Cerebellar nuclear complex (tissue), 1 donor: ENCODE measurements at places on chromosomes 13 and 19.
A peak's percentile ranks its signal among the peaks of the same experiment; 100 is the strongest.

- DNase-seq = no peak
Measured at GRCh38 chr19:8089664-8090601, 37.4 kb downstream of the CCL25 start.

GRCh38 chr13:102020611-102021216 lies 381.1 kb downstream of the FGF14 start:
- peak; percentile 12 for DNase-seq

DNA sequence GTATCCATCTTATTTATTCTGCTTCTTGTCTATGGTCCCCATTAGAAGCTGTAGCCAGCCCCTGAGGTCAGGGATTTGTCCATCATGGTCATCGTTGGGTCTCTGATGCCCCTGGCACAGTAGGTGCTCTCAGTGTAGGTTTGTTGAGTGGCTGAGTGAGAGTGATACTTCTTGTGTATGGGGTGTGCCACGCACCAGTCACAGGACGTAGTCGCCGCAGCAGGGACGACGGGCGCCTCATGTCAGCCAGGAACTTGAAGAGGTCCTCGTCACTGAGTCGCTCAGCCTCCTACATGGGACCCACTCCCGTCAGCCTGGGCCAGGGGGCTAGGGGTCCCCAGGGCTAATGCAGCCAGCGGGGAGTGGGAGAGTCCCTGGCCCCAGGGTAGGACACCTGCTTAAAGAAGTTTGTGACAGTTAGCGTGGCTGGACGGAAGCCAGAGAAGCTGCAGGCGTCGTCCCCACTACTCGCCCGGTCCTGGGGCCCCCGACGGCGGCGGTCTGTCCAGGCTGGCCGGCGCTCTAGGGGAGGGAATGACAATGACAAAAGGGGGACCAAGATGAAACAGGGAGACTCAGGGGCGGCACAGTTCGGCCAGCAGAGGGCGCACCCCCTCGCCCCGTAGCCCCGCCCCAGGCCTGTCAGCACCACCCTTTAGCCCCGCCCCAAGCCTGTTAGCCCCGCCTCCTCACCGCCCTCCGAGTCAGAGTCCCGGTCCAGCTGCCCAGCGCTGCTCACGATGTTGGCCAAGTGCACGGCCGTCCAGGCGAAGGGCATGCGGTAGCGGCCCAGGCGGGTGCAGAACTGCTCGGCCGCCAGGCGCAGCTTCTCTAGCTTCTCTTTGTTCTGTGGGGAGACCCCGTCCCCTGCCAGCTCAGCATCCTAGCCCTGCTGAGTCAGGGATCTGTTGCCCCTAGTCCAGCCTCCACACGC lies 3.7 kb downstream of the ANGPTL8 start:
- DNase-seq = no peak

GRCh38 chr13:37011002-37011401 lies 10.4 kb downstream of the EXOSC8 start:
- DNase-seq = no peak

- no peak for DNase-seq
Measured at GRCh38 chr19:34667349-34668076, 9.4 kb downstream of the SCGB2B2 start.

DNA sequence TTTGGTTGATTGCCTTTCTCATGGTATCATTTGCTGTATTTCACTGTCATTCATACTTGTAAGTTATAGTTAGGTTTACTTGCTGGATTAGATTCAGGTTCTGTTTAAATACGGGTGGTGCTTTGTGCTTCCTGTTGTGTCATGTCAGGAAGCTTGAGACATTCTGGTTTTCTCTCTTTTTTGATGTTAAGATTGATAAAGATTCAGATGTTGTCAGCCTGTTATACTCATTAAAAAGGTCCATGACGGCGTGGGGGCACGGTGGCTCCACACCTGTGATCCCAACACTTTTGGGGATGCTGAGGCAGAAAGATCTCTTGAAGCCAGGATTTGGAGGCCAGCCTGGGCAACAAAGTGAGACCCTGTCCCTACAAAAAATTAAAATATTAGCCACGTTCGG lies 45.7 kb downstream of the NAA16 start:
- DNase-seq = no peak

GRCh38 chr19:919199-920050 lies 2.3 kb downstream of the KISS1R start:
- no peak for DNase-seq

- DNase-seq = no peak
Measured at GRCh38 chr13:77416666-77417212, 89.8 kb upstream of the MYCBP2 start.

GRCh38 chr19:41872775-41873647 lies 4.1 kb upstream of the CD79A start:
- DNase-seq = no peak

GRCh38 chr19:29521291-29522075 lies 4.3 kb upstream of the VSTM2B start:
- DNase-seq = no peak

DNA sequence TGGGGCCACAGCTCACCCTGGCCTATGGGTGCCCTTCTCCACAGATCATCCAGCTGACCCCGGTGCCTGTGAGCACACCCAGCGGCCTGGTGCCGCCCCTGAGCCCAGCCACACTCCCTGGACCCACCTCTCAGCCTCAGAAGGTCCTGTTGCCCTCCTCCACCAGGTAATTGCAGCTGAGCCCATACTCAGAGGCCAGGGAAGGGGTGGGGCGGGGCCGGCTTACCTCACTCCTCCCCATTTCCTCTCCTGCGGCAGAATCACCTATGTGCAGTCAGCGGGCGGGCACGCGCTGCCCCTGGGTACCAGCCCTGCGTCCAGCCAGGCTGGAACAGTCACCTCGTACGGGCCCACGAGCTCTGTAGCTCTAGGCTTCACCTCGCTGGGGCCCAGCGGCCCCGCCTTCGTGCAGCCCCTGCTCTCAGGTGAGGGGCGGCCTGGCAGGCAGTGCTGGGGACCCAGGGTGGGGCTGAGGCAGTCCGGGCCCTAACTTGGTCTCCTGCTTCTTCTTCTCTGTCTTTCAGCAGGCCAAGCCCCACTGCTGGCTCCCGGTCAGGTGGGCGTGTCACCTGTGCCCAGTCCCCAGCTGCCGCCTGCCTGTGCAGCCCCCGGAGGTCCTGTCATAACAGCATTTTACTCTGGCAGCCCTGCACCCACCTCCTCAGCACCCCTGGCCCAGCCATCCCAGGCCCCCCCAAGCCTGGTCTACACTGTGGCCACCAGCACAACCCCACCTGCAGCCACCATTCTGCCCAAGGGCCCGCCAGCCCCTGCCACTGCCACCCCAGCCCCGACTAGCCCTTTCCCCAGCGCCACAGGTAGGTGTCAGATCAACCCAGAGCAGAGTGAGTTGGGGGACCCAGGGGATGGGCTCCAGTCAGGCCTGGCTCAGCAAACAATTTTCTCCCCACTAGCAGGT lies 9.6 kb upstream of the PRR19 start:
- DNase-seq = no peak

- DNase-seq = no peak
Measured at GRCh38 chr19:38711726-38712153, 32.5 kb downstream of the CAPN12 start.

DNA sequence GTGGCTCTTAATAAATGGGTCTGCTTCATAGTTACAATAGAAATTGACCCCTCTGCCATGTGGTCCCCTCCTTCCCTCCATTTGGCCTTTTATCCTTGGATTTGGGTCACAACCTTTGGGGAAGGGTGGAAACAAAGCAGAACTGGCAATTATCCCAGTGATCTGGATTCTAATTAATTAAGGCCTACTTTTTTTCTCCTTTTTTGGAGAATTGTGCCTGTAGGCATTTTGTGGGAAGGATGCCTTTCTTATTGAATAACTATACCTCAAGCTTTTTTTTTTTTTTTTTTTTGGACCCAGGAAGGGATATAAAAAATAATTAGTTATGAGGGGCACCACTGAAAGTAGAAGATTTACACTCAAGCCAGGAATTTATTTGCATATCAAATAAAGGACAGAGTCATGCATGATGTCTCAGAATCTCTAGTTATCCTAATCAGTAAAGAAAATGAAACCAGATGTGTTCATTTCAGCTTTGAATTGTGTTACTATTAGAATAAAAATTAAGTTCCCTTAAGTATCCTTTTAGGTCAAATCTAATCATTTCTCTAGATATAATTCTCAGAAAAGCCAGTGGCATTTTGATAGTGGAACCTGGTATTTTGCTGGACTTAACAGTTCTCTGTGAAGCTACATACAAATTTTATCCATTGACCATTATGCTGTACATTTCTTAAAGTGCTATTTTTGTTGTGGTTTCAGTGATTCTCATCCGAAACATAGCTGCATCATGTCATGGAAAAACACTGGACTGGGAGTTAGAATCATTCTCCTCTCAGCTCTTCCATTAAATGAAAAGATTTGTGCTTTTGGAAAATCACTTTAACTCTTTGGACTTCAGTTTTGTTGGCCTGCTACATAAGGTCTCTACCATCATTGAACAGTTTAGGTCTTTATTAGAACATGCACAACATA lies 129.3 kb downstream of the KCNRG start:
- DNase-seq = no peak

- DNase-seq = no peak
Measured at GRCh38 chr19:15123031-15123890, 16.1 kb downstream of the SYDE1 start.

DNA sequence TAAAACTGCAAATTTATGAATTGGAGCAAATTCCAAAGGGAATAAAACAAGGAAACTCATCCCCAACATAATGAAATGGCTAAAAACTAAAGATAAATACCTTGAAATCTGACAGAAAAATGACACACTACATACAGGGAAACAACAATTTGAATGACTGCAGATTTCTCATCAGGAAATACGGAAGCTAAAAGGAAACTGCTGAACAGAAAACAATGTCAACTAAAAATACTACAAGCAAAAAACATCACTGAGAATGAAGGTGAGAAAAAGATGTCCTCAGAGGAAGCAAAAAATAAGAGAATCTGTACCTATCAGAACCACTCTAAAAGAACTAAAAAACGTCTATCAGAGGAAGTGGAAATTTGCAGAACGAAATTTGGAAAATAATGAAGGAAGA lies 39.5 kb downstream of the ZSWIM9 start:
- DNase-seq = no peak

- no peak for DNase-seq
Measured at GRCh38 chr19:24166055-24166454, 79.1 kb downstream of the ZNF254 start.

DNA sequence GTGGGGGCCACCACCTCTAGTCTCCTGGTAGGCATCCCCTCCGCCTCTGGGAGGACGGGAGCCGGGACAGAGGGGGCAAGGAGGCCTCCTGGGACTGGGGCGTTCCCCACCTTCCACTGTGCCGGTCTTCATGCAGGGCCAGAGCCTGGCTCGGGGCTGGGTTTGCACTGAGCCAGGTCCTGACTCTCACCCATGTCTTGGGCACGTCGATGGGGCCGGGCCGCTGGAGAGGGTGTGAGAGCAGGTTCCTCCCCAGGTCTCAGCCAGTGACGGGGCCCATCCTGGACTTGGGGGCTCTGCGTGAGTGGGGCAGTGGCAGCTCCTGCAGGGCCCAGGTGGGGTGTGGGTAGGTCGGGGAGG lies 26.6 kb downstream of the ATP11A start:
- DNase-seq = no peak

GRCh38 chr13:107900775-107901174 lies 314.6 kb downstream of the LIG4 start:
- no peak for DNase-seq

GRCh38 chr19:15452111-15453047 lies 2.6 kb upstream of the WIZ start:
- no peak for DNase-seq

GRCh38 chr19:16106121-16106520 lies 5.6 kb upstream of the RAB8A start:
- DNase-seq = no peak

- no peak for DNase-seq
Measured at GRCh38 chr19:5782945-5783919, 1.3 kb downstream of the PRR22 start.

- no peak for DNase-seq
Measured at GRCh38 chr13:48233889-48234488, 983 bp downstream of the ITM2B start.

GRCh38 chr19:1865172-1866010 lies 2.0 kb upstream of the KLF16 start:
- DNase-seq = no peak

- no peak for DNase-seq
Measured at GRCh38 chr13:75685239-75685697, 49.1 kb downstream of the LMO7 start.

- DNase-seq = no peak
Measured at GRCh38 chr13:27086599-27087265, 84.9 kb downstream of the USP12 start.

DNA sequence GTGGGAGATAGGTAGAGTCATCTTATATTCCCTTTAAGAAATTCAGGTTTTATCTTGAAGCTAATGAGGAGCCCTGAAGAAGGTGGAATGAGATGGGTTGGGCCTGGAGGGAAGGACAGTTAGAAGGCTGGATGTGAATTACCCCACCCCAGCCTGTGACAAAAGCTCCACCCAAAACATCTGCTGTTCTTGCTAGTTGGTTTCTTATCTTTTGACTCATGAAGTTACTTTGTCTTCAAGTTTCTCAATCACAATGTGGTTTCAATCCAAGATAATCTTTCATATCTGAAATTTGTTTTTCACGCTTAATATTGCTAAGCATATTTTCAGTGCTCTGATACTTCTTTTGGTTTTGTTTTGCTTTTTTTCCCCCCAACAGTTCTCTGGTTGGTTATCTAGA lies 38.3 kb upstream of the HMGB1 start:
- no peak for DNase-seq

- no peak for DNase-seq
Measured at GRCh38 chr13:50484472-50485113, 358.9 kb downstream of the DLEU7 start.

DNA sequence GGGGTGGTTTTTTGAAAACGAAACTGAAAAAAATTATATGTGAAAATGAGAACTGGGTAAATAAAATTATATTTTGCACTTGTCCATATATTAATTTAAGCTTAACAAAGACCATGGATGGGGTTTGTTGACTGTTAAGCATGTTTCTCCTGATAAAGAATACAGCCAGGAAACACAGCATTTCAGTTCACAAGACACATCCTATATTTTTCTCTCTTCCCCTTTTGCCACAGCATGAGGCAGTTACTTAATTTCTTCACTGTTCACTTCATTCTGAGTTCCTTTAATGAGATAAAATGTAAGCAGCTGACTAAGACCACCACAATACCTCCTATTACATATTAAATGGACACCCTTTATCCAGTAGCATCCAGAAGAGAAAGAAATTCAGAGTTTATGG lies 64.0 kb downstream of the RXFP2 start:
- no peak for DNase-seq

- no peak for DNase-seq
Measured at GRCh38 chr19:51136851-51137551, 5.1 kb upstream of the SIGLEC7 start.

DNA sequence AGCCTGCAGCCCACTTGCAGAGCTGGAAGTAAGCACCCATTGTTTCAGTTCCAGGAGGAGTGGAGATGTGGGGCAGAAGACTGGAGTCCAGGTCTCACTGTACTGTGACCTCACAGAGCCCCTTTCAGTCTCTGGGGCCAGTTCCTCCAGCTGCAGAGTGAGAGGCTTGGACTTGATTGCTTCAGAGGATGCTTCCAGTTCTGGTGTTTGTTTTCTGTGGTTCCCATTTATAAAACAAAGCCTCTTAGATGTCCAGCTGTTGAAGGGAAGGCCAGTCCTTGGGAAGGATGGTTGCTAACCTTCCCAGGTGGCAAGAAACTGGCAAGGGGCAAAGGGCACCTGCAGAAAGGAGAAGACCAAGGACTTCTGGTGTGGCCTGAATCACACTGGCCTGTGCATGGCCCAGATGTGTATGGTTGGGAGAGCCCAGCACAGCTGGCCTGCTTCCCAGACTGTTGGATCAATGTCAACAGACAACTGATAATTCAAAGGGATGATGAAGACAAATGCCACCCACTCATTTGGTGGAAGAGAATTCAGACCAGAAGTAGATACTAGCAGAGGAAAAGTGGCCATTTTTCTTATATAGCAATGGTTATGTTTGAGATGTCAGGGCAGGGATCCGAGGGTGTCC lies 218.5 kb downstream of the ZNF536 start:
- DNase-seq = no peak
